T-helper 2 cell (primary cell): ENCODE measurements at places on chromosomes 3 and 15.

DNA sequence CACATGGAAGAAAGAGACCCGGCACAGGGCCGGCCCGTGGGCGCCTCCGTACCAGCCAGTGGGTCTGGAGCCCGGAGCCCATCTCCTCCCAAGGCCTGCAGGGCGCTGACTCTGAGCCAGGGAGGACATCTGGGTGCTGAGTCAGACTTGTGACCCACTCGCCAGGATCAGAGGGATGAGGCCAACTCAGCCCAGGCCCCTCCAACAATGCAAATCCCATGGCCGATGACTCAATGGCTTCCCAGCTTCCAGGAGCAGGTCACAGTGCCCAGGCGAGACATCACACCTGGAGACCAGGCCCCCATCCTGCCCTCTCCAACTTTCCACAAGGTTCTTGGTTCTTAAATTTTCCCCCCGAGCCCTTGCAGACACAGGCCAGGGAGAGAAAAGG lies 95.1 kb downstream of the LRIG1 start:
- no peak for DNase-seq

- DNase-seq: no peak
These were observed 43.2 kb upstream of the CMSS1 start for GRCh38 chr3:99774467-99774866.

DNA sequence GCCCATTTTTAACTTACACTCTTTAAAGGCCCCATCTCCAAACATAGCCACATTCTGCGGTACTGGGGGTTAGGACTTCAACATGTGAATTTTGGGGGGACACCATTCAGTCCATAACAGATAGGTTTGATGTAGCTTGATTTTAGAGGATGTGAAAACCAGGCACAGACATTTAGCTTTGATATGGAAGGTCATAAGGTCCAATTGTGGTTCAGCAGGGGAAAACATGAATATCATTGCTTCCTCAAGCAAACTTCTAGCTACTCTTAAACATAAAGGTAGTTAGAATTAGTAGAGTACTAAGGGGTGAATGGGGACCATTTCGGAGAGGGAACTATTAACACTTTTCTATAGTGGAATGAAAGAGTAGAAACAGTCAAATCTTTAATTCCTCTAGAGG lies 13.6 kb upstream of the NFKBIZ start:
- DNase-seq: no peak

GRCh38 chr3:154151969-154152368 lies 30.8 kb downstream of the ARHGEF26 start:
- no peak for DNase-seq

DNA sequence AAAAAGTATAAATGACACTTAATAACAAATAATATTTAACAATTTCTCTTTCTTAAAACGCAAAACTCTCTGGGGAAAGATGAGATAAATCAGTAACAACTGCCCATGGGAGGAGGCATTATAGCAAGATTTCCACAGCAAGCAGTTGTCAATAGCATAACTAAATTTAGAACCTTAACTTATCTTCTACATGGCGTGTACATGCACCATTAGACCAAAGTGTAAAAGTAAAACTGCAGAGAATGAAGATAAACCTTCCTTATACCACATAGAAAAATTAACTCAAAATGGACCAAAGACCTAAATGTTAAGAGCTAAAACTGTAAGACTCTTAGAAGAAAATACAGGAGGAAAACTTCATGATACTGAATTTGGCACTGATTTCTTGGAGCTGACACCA lies 39.9 kb downstream of the MYO5A start:
- no peak for DNase-seq

DNA sequence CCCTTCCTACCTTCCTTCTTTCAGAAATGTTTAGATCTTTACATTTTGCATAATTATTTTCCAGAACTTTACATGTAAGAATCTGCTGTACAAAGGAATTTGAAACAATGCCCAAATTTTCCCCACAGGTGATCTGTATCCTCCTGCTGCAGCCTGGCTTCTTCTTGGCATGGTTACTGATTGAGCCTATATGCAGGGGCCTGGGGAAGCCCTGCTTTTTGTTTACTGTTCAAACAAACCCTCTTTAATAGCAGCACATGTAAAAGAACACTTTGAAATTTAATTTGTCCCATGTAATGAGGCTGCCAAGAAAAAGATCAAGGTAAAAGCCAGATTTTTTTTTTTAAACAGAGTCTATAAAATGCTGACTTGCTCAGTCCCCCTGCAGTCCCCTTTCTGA lies 432.2 kb downstream of the TUSC7 start:
- DNase-seq: no peak

DNA sequence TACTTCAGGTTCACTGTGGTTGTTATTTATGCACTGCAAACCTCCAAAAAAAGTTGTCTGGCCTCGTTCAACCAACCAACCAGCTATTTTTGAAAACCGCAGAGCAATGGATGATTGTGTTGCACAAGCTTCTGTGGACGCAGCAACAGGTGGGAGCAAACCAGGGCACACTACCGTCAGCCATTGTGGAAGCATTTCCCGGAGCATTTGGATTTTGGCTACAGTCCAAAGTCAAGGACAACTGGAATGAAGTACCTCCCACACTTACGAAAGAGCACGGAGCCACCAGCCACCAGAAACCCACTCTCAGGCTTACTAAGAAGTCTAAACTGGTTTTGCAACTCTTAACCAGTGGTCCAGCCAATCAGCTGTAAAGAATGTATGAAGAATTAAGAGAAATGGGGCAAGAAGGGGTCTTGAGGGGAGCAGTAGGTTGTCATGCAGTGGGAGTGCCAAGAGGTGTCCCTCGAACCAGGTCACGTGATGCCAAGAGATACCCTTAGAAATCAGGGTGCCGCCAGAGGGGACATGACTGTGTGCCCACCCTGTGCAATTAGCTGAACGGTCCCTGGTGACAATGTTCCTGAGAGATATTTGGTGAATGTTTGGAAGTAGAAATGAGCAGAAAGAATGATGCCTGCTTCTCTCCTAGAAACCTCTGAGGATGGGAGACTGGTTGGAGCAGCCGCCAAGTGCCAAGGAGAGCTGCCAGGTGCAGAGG lies 68.9 kb upstream of the PCSK6 start:
- DNase-seq: no peak

- DNase-seq: no peak
These were observed 83.3 kb downstream of the GLDN start for GRCh38 chr15:51424780-51425179.

DNA sequence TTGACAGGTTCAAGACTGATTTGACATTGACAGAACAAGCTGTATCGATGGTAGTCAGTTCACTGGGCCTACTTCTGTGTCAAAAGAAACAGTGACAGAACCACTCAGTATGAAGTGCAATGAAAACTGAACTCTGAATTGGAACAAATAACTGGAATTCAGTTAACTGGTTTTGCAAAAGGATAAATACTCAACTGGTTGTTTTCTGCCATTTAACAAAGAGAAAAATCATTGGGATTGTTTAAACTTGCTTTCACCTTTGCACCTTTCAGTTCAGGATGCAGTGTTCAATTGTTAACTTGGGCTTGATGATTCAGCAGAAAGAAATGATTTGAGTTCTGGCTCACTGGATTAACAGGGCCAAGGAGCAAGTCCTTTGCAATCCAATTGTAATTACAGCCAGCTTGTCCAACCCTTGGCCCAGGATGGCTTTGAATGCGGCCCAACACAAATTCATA lies 4.9 kb downstream of the BTD start:
- no peak for DNase-seq

DNA sequence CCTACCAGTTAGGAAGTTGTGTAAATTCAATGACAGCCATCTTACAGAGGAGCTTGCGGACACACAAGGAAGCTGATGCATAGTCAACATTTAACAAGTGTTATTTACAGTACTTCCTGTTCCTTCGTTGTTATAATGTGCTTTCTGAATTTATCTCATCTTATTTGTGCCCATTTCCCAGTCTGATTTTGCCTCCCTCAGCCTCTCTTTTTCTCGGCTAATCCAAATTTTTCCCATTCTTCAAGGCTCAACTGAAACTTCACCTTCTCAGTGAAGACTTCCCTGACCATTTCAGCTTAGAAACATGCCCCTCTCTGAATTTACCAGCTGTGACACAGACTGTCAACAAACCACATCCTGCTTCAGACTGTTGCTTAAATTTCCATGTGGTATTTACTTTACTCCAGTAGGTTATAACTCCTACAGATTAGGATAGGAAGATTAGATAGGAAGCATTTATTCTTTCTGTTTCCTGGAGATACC lies 55.7 kb upstream of the CP start:
- DNase-seq: peak; percentile 76

DNA sequence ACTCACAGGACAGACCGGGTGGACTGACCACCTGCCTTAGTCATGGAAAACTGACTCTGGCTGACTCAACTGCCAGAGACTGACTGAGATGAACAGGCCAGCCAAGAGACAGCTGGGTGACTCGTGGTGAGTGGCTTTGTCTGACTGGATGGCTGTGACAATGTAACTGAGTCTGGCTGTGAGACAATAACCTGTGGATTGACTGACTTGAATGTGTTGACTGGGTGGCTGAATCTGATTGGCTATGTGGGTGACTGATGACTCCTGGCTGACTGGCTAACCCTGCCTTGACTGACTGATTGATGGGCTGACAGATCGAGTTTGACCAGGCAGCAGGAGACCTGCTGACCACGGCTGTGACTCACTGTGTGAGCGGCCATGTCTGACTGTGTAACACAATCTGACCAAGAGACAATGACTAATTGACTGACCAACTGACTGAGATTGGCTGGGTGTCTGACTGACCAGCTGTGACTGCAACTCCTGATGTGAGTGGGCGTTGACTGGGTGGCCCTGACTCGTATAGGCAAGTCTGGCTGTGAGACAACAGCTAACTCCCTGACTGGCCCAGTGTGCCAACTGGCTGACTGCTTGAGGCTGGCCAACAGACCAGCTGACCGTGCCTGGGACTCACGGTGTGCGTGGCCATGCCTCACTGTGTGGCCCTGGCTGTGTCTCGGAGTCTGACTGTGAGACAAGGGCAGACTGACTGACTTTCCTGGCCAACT lies 509.1 kb downstream of the SHQ1 start:
- DNase-seq: no peak

GRCh38 chr15:82129761-82130160 lies 83.9 kb upstream of the MEX3B start:
- no peak for DNase-seq

DNA sequence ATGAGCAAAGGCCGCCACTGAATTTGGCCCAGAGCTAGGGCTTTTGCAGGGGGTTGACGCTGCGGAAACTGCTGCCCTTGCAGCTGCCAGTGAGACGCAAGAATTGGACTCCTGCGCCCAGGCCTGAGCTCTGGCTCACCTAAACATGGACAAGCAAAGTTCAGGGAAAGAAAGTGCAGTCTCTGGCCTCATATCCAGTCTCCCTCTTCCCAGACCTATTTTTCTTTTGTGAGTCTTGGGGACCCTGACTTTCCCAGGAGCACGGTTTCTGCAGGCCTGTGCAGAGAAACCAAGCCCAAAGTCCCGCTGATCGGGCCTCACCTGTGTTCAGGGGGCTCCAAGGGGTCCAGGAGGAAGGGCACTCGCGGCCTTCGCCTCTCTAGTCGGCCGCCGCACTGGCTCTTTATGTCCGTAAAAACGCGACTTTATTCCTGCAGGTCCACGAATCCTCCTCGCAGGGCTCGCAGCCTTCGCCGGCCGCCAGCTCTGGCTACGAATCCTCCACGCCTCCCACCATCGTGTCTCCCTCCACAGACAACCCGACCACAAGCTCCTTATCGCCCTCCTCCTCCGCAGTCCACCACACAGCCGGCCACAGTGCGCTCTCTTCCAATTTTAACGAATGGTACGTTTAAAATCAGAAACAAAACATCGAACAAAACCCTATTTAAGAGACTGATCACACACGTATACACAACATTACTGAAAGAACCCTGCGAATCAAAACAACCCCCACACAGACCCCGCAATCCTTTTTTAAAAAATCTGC lies 3.9 kb downstream of the ZIC1 start:
- no peak for DNase-seq

DNA sequence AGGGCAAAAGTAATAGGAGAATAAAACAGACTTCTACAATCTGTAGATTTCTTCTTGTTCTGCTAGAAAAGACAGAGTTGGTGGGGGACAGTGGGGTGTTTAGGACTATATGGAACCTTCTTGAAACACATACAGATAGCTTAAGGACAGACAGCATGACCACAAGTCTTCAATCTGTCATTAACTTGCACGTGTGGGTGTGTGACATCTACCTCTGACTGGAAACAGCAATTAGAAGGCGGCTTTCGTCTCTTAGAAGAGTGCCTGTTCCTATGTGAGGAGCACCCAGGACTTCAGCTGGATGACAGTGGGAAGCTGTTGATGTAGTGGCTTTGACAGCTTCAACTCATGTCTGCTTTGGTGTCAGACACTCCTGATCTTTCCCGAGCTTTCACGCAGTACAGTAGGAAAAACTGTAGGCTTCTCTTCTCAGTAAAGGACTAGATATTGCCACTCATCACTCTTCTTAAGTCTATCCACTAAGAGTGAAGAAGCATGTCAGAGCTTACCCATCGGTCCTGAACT lies 44.5 kb downstream of the TYRO3 start:
- DNase-seq: no peak

DNA sequence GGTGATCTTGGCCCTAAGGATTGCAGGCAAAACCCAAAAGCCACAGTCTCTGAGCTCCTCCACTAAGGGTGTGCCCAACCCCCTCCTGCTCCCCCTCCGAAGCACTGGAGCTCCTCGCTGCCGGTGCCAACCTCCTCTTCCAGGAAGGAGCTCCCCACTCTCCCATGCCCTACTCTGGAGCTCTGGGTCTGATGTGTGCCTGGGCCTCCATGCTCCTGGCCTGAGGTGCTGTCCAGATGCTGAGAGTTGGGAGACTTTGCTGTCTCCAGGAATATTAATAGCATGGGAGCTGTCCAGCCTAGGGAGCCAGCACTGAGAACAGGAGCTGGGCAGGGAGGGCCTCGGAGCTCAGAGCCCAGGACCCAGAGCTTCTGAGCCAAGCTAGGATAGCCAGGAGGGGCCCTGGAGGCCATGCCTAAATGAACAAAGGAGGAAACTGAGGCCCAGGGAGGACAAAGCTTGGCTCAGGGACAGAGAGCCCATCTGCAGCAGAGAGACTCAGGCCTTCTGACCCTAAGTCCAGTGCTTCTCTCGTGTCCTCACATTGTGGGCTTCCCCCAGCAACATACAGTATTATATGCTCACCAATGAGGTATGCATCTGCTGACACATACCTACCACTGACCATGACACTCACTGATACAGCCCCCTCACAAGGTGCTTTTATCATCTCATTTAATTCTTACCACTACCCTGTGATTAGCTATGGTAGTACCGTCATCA lies 36.9 kb upstream of the HERC1 start:
- no peak for DNase-seq

DNA sequence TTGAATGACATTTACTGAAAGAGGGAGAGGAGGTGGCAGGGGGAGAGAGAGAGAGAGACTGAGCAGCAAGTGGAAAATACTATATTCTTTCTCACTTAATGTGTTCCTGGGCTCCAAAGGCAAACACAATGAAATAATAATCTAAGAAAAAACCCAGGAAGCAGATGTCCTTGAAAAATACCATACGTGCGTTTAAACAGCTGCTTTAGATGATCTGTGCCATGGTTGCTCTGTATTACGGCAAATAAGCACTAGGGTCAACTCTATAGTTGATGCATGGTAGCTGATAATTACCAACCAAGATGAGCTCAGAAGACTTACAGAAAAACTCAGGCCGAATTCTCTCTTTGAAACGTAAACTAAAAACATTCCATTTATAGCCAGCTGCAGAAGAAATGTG lies 410.3 kb upstream of the TBL1XR1 start:
- no peak for DNase-seq
